ENCODE measurements at places on chromosomes 16 and 17. TPM values are rescaled to one million over a fixed set of nuclear protein-coding genes. Genes with fewer than 3 reads are reported as not detected.

DNA sequence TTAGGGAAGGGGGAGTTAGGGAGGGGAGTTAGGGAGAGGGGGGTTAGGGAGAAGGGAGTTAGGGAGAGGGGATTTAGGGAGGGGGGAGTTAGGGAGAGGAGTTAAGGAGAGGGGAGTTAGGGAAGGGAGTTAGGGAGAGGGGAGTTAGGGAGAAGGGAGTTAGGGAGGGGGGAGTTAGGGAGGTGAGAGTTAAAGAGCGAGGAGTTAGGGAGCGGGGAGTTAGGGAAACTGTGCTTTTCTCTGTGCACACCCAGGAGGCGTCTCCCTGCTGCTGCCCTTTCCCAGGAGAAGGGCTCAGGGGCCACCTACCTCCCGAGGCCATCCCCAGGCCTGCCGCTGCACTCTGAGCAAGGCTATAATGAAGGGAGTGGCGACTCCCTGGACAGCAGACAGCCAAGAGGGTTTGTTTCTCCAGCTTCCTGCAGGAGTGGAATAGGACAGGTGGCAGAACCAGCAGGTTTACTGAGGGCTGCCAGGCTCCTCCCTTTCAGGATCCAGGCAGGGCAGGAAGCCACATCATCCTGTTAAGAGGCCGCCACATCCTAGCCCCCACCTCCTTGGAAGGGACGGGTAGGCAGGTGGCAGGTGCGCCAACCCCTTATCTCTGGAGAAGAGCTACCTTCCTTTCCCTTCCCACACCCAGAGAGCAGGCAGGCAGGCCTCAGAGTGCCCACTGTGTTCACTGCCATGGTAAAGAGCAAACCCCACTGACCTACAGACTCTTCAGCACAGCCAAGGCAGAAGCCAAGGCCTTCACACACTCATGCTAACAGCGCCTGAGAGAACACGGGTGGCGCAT lies 4.3 kb downstream of the CANT1 start:
- DNase-seq, result no peak
- H3K36me3 ChIP-seq, result peaks cover 32% of the 10 kb centered on the region
- H3K27me3 ChIP-seq, result no peaks in the 10 kb centered on the region
- H3K4me3 ChIP-seq, result no peak overlapping the region
- H3K4me1 ChIP-seq, result peaks cover 11% of the 10 kb centered on the region

Gene TADA2A
- 11.7 TPM for polyA plus RNA-seq

Gene RMI2
- 5.6 TPM for polyA plus RNA-seq

GRCh38 chr16:56864960-56865359 lies at the start of gene SLC12A3:
SLC12A3 (plus strand) TSS chr16:56865207; CDS start chr16:56865236, 29 bp downstream.
- no peak within 1 kb of the TSS for H3K27ac ChIP-seq
- H3K27me3 ChIP-seq, result no peaks in the 10 kb centered on the region
- no peak within 1 kb of the TSS for H3K4me3 ChIP-seq
- H3K4me1 ChIP-seq, result no peaks in the 10 kb centered on the region
- peak; percentile 64 for DNase-seq

GRCh38 chr16:14283786-14284185 lies 212.7 kb downstream of the MRTFB start:
- H3K27me3 ChIP-seq, result no peaks in the 10 kb centered on the region
- no peak for DNase-seq
- no peak overlapping the region for H3K4me3 ChIP-seq
- H3K36me3 ChIP-seq, result no peaks in the 10 kb centered on the region
- H3K4me1 ChIP-seq, result peaks cover 10% of the 10 kb centered on the region

DNA sequence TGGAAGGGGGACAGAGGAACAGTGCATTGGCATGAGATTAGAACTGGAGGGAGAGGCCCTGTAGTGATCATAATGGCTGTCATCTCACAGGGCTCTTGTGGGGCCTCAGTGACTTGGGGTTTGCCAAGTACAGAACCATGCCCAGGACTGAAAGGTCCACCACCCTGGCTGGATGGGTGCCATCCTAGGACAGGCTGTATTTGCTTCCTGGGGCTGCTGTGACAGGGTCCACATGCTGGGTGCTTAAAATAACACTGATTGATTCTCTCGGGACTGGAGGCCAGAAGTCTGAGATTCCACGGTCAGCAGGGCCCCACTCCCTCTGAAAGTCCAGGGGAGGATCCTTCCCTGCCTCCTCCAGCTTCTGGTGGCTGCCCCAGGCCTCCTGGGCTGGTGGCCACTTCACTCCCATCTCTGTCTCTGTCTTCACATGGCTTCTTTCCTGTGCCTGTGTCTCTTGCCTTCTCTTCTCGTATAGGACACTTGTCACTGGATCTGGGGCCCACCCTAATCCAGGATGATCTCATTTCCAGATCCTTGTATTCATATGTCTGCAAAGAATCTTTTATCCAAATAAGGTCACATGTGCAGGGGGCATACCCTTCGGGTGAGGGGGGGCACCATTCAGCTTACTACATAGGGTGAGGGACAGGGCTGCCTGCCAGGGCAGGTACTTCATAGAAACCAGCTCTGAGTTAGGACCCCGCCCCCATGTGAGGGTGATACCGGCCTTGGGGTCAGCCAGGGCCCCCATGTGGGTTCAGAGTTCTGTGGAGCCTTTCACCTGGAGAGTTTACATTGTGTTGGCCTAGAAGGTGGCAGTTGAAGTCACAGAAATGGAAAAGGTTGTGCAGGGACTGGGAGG lies 52.6 kb downstream of the USP22 start:
- no peaks in the 10 kb centered on the region for H3K27me3 ChIP-seq
- DNase-seq, result no peak
- no peak overlapping the region for H3K4me3 ChIP-seq
- peaks cover 13% of the 10 kb centered on the region for H3K4me1 ChIP-seq
- no peak overlapping the region for H3K27ac ChIP-seq

GRCh38 chr16:69494991-69495392 lies 70.6 kb downstream of the CYB5B start:
- H3K36me3 ChIP-seq, result no peaks in the 10 kb centered on the region
- H3K27me3 ChIP-seq, result no peaks in the 10 kb centered on the region
- H3K4me3 ChIP-seq, result no peak overlapping the region
- DNase-seq, result no peak
- no peak overlapping the region for H3K27ac ChIP-seq
- H3K4me1 ChIP-seq, result no peaks in the 10 kb centered on the region

Gene TERB1
- 0.08 TPM for polyA plus RNA-seq

- no peaks in the 10 kb centered on the region for H3K27me3 ChIP-seq
- no peak overlapping the region for H3K27ac ChIP-seq
- H3K36me3 ChIP-seq, result no peaks in the 10 kb centered on the region
- H3K4me1 ChIP-seq, result peaks cover 27% of the 10 kb centered on the region
- no peak for DNase-seq
These were observed 5.1 kb downstream of the ETV4 start for GRCh38 chr17:43540821-43541674.

Gene RGS11
- polyA plus RNA-seq, result 10.0 TPM

DNA sequence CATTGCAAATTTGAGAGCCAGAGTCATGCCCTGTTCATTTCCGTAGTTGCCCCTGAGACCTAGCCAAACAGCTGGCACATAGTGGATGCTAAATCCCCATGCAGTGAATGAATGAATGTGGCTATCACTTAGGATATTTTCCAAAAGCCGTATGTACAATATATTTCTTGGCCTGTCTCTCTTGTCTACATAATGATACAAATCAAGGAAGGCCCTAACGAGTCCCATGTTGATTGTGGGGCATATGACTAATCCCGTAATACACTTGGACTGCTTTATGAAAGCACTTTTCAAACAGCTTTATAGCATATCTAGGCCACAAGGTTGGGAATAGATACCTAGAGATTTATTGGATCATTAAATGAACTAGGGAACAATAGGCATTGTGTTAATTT lies 478.0 kb downstream of the SLC39A11 start:
- DNase-seq, result no peak
- no peaks in the 10 kb centered on the region for H3K27me3 ChIP-seq
- H3K4me3 ChIP-seq, result no peak overlapping the region

DNA sequence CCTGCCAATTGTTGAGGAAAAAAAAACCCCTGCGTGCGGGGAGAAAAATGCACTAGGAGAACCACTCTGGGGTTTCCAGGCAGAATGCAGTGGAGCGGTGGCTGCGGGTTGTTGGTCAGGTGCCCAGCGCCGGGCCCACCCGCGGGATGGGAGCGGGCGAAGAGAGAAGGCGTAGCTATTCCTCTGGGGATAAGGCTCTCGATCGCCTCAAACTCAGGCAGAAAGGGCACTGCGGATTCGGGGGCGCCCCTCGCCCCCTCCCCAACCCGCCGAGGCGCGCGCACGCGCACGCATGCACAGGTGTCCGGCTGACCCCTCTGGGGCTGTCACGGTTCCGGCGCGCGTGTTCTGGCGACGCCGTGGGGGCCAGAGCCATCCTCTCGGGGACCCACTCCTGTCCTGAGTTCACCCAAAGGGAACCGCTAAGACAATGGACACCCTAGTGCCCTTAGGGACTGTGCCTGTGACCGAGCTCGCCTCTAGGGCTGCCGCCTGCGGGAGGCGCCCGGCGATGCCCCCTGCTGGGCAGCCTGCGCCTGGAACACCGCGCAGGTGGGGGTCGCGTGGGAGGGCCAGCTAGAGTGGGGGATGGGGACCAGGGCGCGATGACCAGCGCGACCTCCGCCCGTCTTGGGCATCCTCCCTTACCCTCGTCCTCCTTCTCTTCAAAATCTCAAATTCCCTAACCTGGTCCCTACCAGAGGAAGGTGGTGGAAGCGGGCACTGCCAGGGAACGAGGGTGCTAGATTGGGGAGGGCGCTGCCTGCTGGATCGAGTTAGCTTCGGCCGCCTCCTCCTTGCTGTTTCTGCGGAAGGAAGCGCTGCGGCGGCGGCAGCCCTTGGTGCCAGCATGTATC lies 14.4 kb upstream of the CBX8 start:
- peak overlapping the region; percentile 51 for H3K4me3 ChIP-seq
- peak; percentile 97 for DNase-seq
- peaks cover 34% of the 10 kb centered on the region for H3K27me3 ChIP-seq
- peaks cover 41% of the 10 kb centered on the region for H3K4me1 ChIP-seq
- H3K27ac ChIP-seq, result peak overlapping the region; percentile 90

GRCh38 chr17:48723423-48724250 lies 652 bp downstream of the PRAC2 start:
- no peak overlapping the region for H3K4me3 ChIP-seq
- H3K27me3 ChIP-seq, result peaks cover 100% of the 10 kb centered on the region
- no peak for DNase-seq
- H3K36me3 ChIP-seq, result no peaks in the 10 kb centered on the region

DNA sequence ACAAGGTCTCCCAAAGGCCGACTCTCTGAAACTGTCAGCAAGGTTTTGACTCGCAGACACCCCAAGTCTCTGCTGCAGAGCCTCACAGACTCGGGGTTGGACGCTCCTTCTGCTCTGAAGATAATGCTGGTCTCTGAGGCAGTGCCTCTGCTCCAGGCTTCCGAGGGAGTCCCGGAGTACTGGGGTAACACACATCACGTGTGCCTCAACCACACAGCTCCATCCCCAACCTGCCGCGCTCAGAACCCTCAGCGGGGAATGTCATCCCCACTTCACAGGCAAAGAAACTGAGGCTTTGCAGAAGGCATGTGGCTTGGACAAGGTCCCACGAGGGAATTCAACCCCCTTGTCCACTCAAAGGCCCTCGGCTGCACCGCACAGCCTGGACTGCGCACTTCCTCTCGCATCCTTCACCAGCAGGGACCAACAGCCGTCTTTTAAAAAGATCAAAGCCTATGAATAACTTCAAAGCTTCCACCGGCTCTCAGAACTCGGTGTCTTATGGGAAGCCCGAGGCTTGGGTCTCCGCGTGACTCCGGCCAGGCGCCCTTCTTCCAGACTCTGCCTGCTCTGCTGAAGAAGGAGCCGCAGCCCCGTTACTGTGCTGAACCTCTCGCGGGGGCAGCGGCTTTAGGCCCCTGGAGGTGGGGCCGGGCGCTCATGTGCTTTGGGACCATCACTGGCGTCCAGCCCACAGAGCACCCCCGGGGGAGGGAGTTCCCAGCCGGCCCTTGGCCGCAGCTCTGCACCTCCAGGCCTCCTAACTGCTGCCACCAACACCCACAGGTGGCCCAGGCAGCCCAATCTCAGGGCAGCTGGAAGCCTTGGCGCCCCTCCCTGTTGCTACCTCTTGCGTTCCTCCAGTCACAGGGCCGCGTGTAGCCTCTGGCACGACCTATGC lies 2.2 kb downstream of the TMEM204 start:
- no peak overlapping the region for H3K27ac ChIP-seq
- no peak for DNase-seq
- H3K27me3 ChIP-seq, result no peaks in the 10 kb centered on the region
- peak overlapping the region; percentile 29 for H3K4me3 ChIP-seq
- no peaks in the 10 kb centered on the region for H3K36me3 ChIP-seq

DNA sequence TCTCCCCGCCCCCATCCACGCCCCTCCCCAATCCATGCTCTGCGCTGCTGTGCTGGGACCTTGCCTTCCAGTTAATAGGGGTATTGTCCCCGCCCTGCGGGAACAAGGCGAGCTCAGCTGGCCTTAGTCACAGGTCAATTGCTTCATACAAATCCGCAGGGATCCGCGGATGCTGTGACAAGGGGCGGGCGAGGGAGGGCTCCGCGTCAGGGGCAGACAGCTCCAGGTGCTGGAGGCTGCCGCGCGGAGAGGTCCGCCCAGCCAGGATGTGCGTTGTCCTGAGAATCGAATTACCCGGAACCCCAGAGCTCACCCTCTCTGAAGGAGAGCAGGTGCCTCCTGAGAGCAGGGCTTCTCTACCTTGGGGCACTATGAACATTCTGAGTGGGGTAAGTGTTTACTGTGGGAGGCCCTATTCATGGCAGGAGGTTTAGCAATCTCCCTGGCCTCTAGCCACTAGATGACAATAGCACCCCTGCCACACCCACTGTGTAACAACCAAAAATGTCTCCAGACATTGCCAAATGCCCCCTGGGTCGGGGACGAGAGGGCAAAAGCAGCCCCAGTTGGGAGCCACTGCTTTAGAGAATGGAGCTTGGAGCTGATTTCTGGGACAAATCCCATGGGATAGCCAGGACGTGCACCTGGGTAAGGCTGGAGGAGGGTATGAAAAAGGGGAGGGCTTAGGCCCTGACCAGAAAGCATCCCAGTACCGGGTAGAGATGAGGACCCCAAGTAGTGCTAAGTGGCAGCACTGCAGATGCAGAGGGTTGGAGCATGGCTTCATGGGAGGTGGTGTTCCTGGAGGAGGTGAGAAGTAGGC lies 138.2 kb downstream of the CYLD start:
- no peak overlapping the region for H3K4me3 ChIP-seq
- no peaks in the 10 kb centered on the region for H3K27me3 ChIP-seq
- H3K27ac ChIP-seq, result no peak overlapping the region
- no peaks in the 10 kb centered on the region for H3K4me1 ChIP-seq

- H3K4me3 ChIP-seq, result peak overlapping the region; percentile 23
- no peaks in the 10 kb centered on the region for H3K36me3 ChIP-seq
- no peaks in the 10 kb centered on the region for H3K4me1 ChIP-seq
- H3K27ac ChIP-seq, result no peak overlapping the region
These were observed 205.2 kb upstream of the RPL38 start for GRCh38 chr17:73998249-73998648.

- H3K4me3 ChIP-seq, result no peak overlapping the region
- no peaks in the 10 kb centered on the region for H3K36me3 ChIP-seq
- DNase-seq, result no peak
- H3K4me1 ChIP-seq, result no peaks in the 10 kb centered on the region
- H3K27ac ChIP-seq, result no peak overlapping the region
These were observed 12.5 kb upstream of the SLC4A1 start for GRCh38 chr17:44280392-44280937.

Gene ULK2
- 18.0 TPM for polyA plus RNA-seq

- H3K4me1 ChIP-seq, result peaks cover 50% of the 10 kb centered on the region
- peaks cover 5% of the 10 kb centered on the region for H3K36me3 ChIP-seq
- DNase-seq, result no peak
- H3K27me3 ChIP-seq, result no peaks in the 10 kb centered on the region
These were observed 507 bp downstream of the FHOD1 start for GRCh38 chr16:67246756-67247191.

Gene NUPR1
- polyA plus RNA-seq, result 1.1 TPM

GRCh38 chr17:33080091-33080490 lies 88.4 kb downstream of the SPACA3 start:
- H3K4me3 ChIP-seq, result no peak overlapping the region
- H3K27ac ChIP-seq, result no peak overlapping the region
- no peaks in the 10 kb centered on the region for H3K36me3 ChIP-seq
- H3K4me1 ChIP-seq, result no peaks in the 10 kb centered on the region

Gene GFER
- 20.4 TPM for polyA plus RNA-seq

All from SK-N-SH (cell line).